ENCODE measurements at places on chromosomes 1 and 21. TPM values are rescaled to one million over a fixed set of nuclear protein-coding genes. Genes with fewer than 3 reads are reported as not detected.

OR2T2 gene
- total RNA-seq: not detected

RNU1-4 gene
- 6,072 TPM for total RNA-seq

FMO3 gene
- 1.3 TPM for total RNA-seq

ATXN7L2 gene
- 2.1 TPM for total RNA-seq

CADM3 gene
- 3.7 TPM for total RNA-seq

ETV3L gene
- total RNA-seq: not detected

C4BPA gene
- total RNA-seq: not detected

TNFSF4 gene
- total RNA-seq: 0.44 TPM

AIDA gene
- 46.3 TPM for total RNA-seq

PADI2 gene
- total RNA-seq: 0.49 TPM

MYBPH gene
- not detected for total RNA-seq

KCNJ9 gene
- total RNA-seq: 0.05 TPM

SIK1 gene
- 7.8 TPM for total RNA-seq

SLC6A17 gene
- total RNA-seq: not detected

EFNA3 gene
- total RNA-seq: 0.71 TPM

PLXNA2 gene
- 29.1 TPM for total RNA-seq

FAM72A gene
- not detected for total RNA-seq

GSTM4 gene
- 36.8 TPM for total RNA-seq

UCK2 gene
- 9.6 TPM for total RNA-seq

AMY1C gene
- not detected for total RNA-seq

CDKN2C gene
- 12.8 TPM for total RNA-seq

IRF6 gene
- 43.3 TPM for total RNA-seq

TMEM240 gene
- total RNA-seq: 7.2 TPM

OR2G6 gene
- total RNA-seq: not detected

SELL gene
- 1.2 TPM for total RNA-seq

ERVH48-1 gene
- total RNA-seq: not detected

LCK gene
- total RNA-seq: 0.63 TPM

PLA2G4A gene
- 2.7 TPM for total RNA-seq

RGS13 gene
- total RNA-seq: 0.22 TPM

MAB21L3 gene
- total RNA-seq: not detected

AVPR1B gene
- total RNA-seq: not detected

NBPF26 gene
- total RNA-seq: 0.36 TPM

TMEM52 gene
- total RNA-seq: 0.47 TPM

ALPL gene
- total RNA-seq: 10.2 TPM

HDAC1 gene
- 40.4 TPM for total RNA-seq

PTCH2 gene
- 0.25 TPM for total RNA-seq

All from left ventricle myocardium inferior (tissue), 1 donor.